Stimulated activated CD8-positive, alpha-beta memory T cell treated with anti-CD3 and anti-CD28 coated beads, Interleukin-15, amount 100 ng/mL, for 4 hours (primary cell): ENCODE measurements at places on chromosomes 5 and 9.

DNA sequence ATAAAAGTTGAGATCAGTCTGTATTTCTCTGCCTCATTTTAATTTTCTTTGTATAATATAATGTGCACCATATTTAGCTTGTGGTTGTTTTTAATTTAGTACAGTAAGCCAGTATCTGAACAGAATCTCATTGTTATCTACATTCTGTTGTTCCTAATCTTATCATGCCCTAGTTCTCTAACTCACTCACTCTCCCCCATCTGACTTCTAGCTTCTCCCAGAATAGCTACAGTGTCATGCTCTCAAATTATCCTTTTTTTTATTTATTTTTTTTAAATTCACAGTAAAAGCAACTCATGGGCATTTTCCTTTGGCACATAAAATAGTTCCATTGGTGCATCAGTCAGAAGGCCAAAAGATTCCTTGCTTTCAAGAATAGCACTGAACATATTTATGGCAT, 156.6 kb downstream of the TRPM3 start:
- DNase-seq, result no peak

GRCh38 chr5:129770024-129770820, 22.3 kb downstream of the MINAR2 start:
- no peak for DNase-seq

GRCh38 chr9:78011049-78011448, 20.6 kb downstream of the GNAQ start:
- no peak for DNase-seq

- DNase-seq, result no peak
These were observed 55.6 kb downstream of the MACROH2A1 start for GRCh38 chr5:135343413-135343812.

- DNase-seq, result peak; percentile 19
These were observed 13.9 kb downstream of the REXO4 start for GRCh38 chr9:133403766-133404453.

- DNase-seq, result no peak
These were observed 86.2 kb downstream of the TTC39B start for GRCh38 chr9:15220658-15221318.

- no peak for DNase-seq
These were observed 2.4 kb upstream of the ZBTB43 start for GRCh38 chr9:126802318-126803059.
